ENCODE measurements at places on chromosomes 5 and 9. TPM values are rescaled to one million over a fixed set of nuclear protein-coding genes. Genes with fewer than 3 reads are reported as not detected.

Gene NR6A1
- total RNA-seq: 3.4 TPM

Gene NPR3
- 13.1 TPM for total RNA-seq

Gene RANBP17
- total RNA-seq: 95.5 TPM

Gene IL9
- not detected for total RNA-seq

Gene ANXA2R
- total RNA-seq: 2.5 TPM

Gene KCNIP1
- total RNA-seq: 10.3 TPM

Gene ZNF366
- total RNA-seq: 1.3 TPM

Gene OCLN
- 5.0 TPM for total RNA-seq

Gene SLC36A2
- total RNA-seq: not detected

Gene WNK2
- total RNA-seq: 86.1 TPM

Gene CFAP157
- 0.94 TPM for total RNA-seq

Gene KIAA0825
- total RNA-seq: 44.8 TPM

Gene OR13J1
- total RNA-seq: not detected

Gene IFNK
- total RNA-seq: not detected

Gene KCNMB1
- not detected for total RNA-seq

Gene LTC4S
- total RNA-seq: 6.9 TPM

Gene IRX1
- not detected for total RNA-seq

Gene SH3GL2
- total RNA-seq: 81.1 TPM

Gene SAXO1
- under 0.01 TPM for total RNA-seq

Gene POMT1
- 66.7 TPM for total RNA-seq

Gene RMRP
- 78,439 TPM for total RNA-seq

Gene ZNF346
- total RNA-seq: 60.4 TPM

Gene SLC34A3
- not detected for total RNA-seq

Gene SLC36A3
- total RNA-seq: not detected

Gene SMIM27
- 4.7 TPM for total RNA-seq

Gene UBQLN1
- 211 TPM for total RNA-seq

Gene PCDHB6
- total RNA-seq: 5.6 TPM

Gene SHLD3
- total RNA-seq: 10.0 TPM

Gene SPATA31D4
- total RNA-seq: not detected

Gene SYK
- 1.6 TPM for total RNA-seq

Gene GTF2H2C
- 77.9 TPM for total RNA-seq

Gene ITGA1
- 8.1 TPM for total RNA-seq

Gene ARID3C
- total RNA-seq: 0.63 TPM

Gene RAB3C
- 39.8 TPM for total RNA-seq

Gene TMEFF1
- 58.5 TPM for total RNA-seq

Gene YIPF5
- 40.7 TPM for total RNA-seq

Gene CCNI2
- total RNA-seq: 0.94 TPM

Gene TRIO
- 821 TPM for total RNA-seq

Gene PCAT7
- total RNA-seq: not detected

Gene WWC1
- 77.0 TPM for total RNA-seq
